T-helper 17 cell (primary cell): ENCODE measurements at places on chromosomes 2 and 18. TPM values are rescaled to one million over a fixed set of nuclear protein-coding genes. Genes with fewer than 3 reads are reported as not detected.

Gene LYG2
- not detected for total RNA-seq

Gene PSMA8
- total RNA-seq: 0.52 TPM

Gene RGPD3
- 0.37 TPM for total RNA-seq

Gene TSPYL6
- not detected for total RNA-seq

Gene COL4A4
- 0.55 TPM for total RNA-seq

Gene SRD5A2
- not detected for total RNA-seq

Gene HOXD4
- not detected for total RNA-seq
